ENCODE measurements at places on chromosomes 12 and 14.

DNA sequence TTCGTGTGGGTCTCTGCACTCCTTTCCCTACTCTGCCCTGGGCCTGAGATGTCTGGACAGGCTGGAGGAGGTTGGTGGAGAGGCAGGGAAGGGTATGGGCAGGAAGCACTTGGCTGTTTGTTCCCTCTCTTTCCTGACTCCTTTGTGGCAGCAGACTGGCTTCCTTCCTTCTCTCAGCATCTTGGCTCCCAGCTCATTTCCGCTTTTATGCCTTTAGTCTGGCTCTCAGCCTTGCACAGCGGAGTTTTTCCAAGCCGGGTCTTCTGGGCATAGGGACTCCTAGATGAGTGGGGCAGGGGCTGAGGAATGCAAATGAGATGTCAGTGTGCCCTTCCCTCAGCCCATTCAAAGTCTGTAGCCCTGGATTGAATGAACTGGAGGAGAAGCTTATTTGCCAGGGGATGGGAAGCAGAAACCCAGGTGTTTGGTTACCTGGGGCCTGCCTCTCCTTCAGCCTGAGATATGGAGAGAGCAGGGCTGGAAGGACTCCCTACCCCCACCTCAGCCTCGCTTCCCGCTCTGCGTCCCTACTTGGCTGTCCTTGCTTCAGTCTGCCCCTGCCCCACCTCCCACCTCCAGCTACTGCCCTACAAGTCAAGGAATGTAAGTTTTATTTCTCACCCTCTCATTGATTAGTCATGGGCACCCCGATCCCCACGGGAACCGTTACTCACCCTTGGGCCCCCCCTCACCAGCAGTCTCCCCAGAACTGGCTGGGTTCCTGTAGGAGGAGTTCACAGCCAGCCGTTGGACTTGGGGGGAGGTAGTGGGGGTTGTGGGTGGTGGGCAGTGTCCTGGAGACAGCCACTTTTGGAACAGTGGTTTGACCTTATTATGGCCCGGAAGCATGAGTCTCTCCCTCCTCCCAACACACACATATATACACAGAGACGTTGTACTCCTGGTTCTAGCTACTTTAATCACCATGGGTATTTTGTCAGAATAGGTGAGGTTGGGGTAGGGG lies 9.3 kb upstream of the ITGA5 start:
- peak; percentile 67 for DNase-seq

GRCh38 chr14:53376064-53376463 lies 222.9 kb upstream of the DDHD1 start:
- DNase-seq = peak; percentile 42

DNA sequence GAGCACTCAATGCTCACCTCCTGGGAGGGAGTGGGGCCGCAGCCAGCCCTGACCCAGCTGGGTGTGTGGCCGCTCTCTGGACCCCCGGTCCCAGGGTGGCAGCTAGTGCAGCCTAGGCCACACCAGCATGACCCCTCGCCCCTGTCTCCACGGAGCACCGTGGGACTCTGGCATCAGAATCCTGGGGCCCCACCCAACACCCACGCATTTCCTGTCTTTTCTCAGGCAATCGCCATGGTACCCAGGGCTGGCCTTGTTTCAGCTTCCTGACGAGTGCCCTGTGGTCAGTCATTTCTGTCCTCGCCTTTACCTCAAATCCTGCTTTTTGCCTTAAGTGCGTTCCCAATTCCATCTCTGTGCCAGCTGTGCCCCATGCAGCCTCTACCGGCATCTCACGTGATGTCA lies 15.9 kb downstream of the PACS2 start:
- peak; percentile 3 for DNase-seq

GRCh38 chr12:85741046-85741445 lies 95.2 kb downstream of the RASSF9 start:
- DNase-seq = peak; percentile 60

GRCh38 chr12:124608450-124608870 lies 41.0 kb upstream of the NCOR2 start:
- DNase-seq = no peak

DNA sequence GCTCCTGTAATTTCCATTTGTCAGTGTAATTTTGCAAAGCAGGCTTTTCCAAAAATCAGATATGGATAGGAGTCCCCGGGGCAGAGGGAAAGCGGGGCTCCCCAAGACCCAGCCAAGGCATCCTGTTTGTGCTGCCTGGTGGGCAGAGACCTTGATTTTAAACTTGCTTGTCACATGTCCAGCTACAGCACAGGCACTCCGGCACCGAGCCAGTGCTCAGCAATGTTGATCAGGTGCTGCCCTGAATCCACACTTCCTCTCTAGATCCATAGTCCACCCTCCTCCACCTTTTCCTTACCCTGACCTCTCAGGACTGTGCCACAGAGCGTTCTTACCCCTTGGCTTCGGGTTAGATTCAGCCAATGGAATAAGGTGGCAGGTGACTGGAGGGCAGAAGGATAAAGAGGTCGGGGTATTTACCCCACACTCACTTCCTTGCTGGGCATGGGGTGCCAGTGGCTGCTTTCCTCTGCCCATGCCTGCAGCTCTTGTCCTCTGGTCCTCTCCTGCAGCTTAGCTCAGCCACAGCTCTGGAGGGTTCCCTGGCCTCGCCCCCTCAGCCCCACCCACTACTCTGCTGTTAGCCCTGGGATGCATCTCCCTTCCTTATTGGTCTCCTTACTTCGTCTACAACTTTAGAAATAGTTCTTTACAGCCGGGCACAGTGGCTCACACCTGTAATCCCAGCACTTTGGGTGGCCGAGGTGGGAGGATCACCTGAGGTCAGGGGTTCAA lies 80.1 kb downstream of the IRF2BPL start:
- DNase-seq = no peak

DNA sequence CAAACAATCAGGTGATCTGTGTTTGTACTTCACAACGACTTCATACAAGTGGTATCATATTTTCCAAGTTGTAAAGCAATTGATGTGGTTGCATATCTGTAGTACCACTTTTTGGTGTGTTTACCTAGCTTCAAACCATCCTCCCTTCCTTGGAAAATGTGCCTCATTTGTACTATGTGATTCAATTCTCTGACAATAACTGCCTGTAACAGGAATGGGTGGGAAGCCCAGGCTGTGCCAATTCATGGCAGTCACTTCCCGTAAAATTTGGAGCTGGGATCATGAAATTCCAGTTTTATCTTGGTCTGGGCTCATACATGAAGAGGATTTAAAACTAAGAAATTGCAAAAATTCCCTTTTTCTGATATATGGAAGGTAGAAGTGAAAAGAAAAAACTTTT lies 250.1 kb downstream of the DIO2 start:
- DNase-seq = no peak

- no peak for DNase-seq
Measured at GRCh38 chr14:46573498-46573897, 78.1 kb downstream of the RPL10L start.
